ENCODE measurements at places on chromosomes 3 and 15.

DNA sequence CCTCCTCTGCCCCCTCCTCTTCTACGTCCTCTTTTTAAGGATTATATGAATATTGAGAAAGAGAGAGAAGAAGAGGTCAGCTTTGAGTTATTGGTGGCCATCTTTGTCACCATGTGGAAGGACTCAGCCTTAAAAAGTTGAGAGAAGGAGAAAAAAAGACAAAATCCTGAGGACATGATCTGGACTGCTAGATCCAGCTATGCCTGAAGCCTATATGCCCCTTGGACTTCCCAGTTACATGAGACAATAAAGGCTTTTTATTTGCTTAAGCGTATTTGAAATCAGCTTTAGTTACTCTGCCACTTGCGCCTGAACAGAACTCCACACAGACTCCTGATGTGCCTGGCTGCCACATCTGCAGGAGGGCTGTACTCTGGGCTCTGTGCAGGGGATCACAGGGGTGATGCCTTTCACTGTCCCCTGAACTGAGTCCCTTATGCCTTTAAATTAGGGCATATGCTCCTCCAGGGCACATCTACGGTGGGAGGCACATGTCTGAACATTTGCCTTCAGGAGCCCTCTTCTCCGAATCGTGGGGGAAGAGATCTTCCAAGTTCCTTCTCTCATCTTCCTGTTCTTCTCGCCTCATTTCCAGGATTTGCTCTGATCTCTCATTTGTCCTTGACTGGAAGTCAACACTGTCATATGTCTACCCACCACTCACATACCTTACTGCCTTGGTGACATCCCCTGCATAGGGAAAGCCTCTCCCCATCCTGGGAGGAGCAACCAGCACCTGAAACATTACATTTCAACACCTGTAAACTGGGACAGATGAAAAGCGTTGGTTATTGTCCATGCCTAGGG, 14.0 kb upstream of the PLA2G4E start:
- no peak for DNase-seq

GRCh38 chr3:147305533-147306250, 100.7 kb downstream of the ZIC4 start:
- DNase-seq, result no peak

GRCh38 chr3:10515396-10515795, 10.0 kb upstream of the ATP2B2 start:
- DNase-seq, result no peak

DNA sequence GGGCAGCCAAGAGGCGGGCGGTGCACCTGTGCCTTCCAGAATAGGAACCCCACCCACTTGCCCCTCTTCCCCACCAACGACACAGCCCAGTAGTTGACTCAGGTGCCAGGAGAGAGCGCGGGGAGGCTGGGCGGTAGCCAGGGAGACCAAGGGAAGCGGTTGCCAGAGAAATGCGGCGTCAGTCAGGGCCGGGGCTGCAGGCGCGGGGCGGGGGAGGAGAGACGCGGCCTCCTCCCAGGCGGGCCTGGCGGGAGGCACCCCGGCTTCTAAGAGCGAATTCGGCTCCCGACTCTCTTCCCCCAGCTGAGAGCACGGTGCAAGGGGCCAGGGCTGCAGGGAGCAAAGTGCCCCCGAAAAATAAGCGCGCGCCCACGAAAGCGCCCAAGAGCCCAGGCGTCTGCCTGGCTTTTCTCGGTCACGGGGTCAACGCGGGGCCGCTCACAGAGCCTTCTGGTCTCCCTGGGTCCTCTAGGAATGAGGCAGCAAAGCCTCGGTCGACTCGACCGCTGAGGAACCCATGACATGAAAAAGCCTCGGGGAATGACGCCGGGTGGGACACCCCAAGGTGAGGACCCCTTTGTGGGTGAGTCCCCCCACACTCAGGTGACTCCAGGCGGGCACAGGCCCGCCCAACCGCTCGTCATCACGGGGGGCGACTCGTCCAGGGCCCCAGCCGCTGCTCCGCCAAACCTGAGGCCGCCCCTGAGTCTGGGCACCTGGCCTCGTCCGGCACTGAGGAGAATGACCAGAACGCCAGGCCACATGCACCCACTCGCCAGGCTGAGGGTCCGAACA, 716 bp downstream of the CPEB1 start:
- no peak for DNase-seq

GRCh38 chr15:65773386-65774111, 18.5 kb downstream of the DENND4A start:
- DNase-seq, result no peak

DNA sequence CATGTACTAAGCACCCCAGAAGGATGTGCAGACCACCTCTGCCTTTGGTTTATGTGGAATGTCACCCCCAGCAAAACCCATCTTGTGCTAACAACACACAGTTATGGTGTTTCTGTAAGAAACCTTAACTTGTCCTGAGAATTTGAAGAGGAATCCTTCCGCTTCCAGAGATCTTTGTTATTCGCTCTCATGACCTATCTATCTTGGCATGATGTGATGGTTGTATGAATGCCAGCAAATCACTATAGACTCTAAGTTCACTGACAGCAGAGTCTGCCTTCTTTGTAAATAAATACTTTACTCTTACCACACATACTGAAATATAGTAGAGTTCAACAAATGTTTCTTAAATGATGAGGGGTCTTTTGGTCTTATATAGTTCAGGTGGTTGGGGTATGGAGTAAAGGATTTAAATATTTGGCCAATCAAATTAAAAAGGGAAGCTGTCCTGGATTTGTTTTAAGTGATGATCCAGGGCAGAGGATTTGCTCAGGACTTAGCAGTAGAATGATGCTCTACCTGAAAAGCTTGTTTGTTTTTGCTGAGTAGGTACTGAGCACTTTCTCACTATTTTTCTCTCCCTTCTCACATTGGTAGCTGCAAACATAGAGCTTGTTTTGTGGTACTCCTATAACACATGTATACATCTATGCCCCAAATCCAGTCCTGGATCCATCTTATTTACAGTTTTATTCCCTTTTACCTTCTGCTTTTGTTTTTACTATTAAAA, 27.9 kb upstream of the RTP1 start:
- DNase-seq, result no peak

- DNase-seq, result no peak
Observed at GRCh38 chr15:100715571-100716455, 113.4 kb downstream of the ASB7 start.

DNA sequence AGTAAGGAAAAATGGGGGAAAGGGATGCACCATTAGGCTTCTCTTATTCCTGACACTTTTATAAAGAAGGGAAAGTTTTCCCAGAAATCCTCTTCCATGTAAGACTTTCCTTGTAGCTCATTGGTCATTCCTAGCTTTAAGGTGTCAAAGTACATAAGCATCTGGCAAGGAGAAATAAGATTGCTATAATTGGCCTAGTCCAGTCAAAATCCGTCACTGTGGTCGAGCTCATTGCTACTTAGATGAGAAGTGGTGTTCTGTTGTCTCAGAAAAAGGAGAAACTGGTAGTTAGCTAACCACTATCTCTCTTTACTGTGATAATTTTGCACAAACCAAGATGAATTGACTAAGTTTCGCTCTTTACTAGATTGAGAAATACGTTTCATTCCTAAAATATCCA, 370.1 kb downstream of the CNTN4 start:
- DNase-seq, result no peak

- no peak for DNase-seq
Observed at GRCh38 chr15:99963976-99964375, 230.7 kb upstream of the LYSMD4 start.

DNA sequence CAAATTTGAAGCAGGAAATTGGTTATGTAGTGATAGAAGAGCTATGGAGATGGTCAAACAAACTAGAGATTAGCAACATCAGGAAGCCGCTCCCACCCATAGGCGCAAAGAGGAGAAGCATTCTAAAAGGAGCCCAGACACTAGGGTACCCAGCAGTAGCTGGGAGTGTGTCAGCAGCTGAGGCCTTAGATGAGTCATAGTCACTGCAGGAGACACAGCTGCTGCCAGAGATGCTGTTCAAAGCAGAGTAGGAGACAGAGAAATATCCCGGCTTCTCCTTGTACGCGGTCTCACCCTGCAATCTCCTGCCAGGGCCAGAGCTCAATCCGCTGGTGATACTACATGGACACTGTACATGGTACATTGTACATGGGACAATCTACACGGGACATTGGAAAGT, 61.9 kb downstream of the VGLL3 start:
- DNase-seq, result no peak

GRCh38 chr15:91878319-91878870, 24.9 kb downstream of the SLCO3A1 start:
- DNase-seq, result no peak

DNA sequence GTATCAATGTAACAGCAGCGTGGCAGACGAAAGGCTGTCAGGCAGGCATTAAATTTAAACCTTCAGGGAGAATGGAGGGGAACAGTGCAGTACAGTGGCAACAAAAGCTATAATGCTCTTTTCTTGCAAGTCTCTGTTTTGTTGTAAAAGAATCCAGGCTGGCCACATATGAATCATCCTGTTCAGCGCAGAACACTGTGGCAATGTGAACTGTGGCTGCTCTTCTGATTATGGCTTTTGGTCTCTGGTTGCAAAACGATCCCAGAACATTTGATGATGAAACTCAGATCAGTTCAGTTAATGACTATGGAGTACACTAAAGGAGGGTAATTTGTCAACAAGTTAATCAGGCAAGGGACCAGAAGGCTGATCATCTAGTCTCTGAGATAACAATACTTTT, 219.7 kb upstream of the SGO1 start:
- no peak for DNase-seq

DNA sequence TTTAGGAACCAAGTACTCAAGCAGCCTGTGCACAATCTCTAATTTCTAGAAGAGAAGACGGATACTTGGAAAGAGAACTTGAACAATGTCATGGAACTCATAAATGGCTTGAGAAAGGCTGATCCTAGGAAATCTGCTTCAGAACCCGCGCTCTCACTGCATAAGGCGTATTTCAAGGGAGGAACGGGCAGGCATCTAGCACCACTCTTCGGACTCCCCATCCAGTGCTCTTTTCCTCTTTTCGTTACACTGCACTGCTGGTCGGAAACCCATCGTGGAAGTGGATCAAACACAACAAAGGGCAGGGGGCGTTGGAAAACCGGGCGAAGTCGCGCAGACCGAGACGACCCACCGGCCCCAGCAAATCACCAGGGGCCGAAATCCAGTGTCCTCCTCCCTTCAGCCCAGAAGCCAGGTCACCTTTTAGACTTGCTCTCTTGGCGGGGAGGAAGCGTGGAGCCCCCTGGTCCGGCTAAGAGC, 539 bp upstream of the TLNRD1 start:
- DNase-seq, result no peak

- no peak for DNase-seq
Observed at GRCh38 chr3:134430174-134430573, 55.6 kb downstream of the ANAPC13 start.

- DNase-seq, result no peak
Observed at GRCh38 chr3:161576714-161577510, 80.3 kb downstream of the OTOL1 start.

DNA sequence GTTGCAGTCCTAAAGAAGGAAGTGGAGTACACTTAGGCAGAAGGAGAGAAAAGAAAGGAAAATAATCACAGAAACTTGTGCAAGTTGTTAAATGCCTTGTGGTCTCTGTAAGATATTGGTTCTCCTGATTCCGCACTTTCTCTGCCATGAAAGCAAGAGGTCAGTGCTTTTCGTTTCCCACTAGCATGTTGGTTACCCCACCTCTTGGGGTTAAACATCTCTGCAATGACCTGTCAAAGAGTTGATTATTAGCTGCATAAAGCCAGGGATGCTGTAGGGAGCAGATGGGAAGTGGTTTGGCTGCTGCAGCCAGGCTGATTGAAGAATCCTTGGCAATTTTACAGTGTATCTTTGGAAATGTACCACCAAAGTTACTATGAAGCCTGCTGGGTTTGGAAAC, 33.3 kb downstream of the ZNF609 start:
- no peak for DNase-seq

DNA sequence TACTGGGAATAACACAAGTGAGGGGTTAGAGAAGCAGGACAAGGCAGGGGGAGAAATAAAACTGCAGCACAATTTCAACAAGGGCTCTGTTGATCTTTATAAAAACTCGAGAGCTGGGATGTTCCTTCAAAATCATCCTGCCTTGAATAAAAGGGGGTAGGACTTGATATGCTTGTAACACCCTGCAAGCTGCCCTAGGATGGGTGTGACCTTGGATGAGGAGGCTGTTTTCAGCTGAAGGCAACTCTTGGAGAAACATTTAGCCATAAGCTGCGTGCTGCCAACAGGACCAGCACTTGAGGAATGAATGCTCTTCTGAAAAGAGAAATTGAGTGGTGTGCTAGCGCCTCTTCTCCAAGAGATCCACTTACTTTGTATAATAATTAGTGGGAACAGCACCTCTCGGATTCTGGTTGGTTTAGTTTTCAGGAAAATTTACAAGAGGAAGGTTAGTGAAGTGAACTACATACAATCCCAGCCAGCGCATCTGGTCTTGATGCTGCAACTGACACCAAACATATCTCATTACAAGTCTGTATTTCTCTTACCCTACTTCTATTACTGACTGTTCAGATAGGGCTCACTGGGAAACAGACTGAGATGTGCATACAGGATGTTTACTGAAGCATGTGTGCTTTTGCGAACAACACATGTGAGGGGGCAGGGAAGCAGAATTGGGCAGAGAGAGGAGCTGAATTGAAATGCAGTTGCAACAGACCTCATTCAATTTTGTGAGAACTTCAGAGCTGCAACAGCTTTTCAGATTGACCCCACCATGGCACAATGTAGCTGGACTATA, 643.0 kb upstream of the GOLIM4 start:
- no peak for DNase-seq

DNA sequence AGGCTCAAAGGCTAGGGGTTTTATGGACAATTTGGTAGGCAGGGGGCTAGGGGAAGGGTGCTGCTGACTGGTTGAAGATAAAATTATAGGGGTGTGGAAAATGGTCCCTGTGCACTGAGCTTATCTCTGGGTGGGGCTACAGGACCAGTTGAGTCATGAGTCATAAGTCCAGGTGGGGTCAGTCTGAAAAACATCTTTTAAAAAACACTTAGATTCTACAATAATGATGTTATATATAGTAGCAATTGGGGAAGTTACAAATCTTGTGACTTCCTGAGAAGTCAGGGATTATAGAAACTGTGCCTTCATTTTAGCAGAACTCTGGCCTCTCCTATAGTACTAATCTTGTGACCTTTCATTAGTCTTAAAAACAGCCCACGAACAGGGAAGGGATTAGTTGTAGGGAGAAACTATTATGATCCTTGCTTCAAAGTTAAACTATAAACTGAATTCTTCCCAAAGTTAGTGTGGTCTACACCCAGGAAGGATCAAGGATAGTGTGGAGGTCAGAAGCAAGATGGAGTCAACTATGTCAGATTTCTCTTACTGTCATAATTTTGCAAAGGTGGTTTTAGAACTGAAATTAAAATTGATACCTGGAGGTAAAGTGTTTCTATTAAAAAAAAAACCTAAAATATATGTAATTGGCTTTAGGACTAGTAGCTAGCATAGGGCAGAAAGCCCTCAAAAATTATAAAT, 130.1 kb downstream of the P2RY1 start:
- no peak for DNase-seq

- DNase-seq, result no peak
Observed at GRCh38 chr15:85646538-85647091, 148.1 kb downstream of the KLHL25 start.

DNA sequence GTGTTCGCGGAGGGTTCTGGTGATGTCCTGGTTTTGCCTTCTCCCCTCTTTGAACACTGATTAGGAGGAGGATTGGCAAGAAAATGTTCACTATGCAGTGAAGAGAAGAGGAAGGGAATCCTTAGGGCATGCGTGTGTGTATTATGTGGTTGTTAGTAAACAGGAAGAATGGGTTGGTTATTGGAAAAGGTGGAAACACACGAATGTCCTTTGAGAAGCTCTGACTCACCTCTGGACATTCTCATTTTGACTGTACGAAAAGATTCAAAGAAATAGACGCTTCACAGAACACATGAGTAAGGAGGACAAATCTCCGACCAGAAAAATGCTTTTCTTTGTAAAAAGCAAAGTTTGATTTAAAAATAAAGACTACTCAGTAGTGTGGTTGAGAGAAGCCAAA, 188.8 kb upstream of the PRICKLE2 start:
- DNase-seq, result no peak
